ENCODE measurements at places on chromosomes 5 and 9. TPM values are rescaled to one million over a fixed set of nuclear protein-coding genes. Genes with fewer than 3 reads are reported as not detected.

DNA sequence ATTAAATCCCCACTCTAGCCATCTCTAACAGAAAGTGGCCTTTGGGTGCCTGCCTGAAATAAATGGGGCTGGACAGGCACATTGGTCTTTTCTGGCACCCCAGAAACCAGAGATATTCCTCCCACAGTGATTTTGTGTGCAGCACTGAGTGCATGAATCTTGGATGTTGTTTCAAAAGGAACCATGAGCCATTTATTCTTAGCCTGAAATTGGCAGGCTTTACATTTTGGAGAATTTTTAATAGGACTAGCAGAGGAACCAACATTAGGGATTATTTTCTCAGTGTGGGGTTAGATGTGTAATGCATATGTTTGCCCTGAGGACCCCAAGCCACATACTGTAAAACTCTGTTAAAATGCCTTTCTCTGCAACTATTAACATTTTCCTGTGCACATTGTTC lies 451.3 kb downstream of the NFIB start:
- DNase-seq: no peak

- peak; percentile 19 for DNase-seq
Measured at GRCh38 chr5:178533136-178533535, 57.1 kb downstream of the COL23A1 start.

DNA sequence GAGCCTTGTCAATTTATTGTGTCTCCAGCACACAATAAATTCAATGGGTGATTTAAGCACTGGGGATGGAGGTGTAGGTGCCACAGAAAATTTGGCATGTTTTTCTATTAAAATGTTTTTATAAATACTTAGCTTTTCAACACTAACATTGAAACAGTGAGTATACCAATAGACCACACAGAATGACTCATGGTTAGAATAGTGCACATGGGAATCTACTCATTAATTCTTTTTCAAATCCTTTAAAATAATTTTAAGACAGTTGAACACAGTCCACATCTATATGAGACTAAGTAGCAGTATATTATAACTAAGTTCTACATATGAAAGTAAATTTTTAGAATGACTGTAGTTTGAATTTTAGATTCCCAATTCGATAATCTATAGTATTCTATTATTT lies 67.1 kb downstream of the LNPEP start:
- no peak for DNase-seq

DNA sequence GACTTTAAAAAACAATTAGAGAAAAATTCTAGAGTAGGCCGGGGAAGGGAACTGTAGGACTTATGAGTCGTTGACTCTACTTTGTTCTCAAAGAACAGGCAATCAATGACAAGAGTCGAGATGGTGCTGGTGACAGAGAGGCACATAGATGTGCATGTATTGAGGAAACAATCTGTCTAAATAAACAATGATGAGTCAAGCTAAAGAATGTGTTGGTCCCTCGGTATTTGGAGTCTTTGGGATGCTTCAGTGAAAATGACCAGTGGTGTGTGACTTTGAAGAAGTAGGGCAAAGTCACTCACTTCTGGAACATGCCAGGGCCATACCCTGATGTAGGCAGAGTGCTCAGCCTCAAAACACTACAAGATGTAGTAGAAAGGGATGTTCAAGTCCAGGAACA lies 288.1 kb upstream of the PANK3 start:
- no peak for DNase-seq

DNA sequence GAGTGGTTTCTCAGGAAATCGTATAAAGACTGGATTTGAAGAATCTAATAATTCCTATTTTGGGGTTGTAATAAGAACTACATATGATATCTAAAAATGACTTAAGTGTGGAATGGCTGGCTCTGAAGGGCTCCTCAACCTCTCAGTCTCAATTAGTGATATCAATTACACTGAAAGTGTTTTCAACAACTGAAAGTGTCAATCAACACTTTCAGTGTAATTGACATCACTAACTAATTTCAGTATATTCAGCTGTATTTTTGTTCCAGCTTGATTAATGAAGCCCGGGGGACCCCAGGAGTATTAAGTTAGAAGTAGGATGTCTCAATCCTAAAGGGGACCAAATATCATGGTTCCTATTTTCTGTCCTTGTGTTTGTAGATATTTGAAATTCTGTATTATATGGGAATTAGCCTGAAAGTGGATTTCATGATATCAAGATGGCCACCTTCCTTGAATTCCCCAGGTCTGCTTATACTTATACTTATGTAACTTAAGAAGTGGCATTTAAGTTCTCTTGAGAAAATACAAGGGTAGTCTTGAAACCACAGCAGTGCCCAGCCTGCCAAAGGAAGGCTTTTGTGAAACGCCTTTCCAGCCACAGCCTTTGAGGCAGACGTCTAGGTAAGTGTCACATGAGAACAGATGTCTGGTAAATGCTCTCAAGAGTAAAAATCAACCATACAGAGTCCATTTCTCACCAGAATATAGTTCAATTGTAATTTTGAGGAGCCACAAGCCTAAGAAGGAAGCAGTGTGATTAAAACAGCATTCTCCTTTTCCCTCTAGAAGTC lies 4.6 kb downstream of the BASP1 start:
- DNase-seq: no peak

DNA sequence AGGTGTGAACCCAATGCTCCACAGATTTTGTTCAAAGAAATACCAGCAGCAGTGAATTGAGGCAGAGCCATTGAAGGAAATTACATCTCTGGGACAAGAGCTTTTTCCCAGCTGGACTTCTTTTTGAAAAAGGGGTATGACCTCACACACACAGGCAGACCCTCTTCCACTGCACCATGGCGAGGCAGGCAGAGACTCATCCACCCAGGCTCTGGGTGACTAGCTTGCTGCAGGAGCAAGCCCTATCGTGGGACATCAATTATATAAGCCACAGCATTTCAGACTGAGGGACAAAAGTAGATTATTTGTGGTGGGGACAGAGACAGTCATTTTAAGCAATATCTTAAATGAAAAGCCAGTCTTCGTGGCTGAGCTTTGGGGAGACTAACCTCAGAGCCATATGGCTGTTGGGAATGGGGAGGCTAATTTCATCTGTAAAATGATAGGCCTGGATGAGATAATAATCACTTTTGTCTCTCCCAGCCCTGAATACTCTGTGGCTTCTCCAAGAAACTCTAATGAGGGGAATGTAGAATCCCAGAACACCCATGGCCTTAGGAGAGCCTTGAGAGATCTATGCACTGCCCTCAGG lies 113.1 kb upstream of the TNC start:
- DNase-seq: no peak

OMD gene
- 15.1 TPM for total RNA-seq

PCDHGB2 gene
- total RNA-seq: 5.2 TPM

ABHD17B gene
- 11.4 TPM for total RNA-seq

Measured in posterior vena cava (tissue), 2 donors.